GM12891 (cell line): ENCODE measurements at places on chromosomes 2 and 18.

- DNase-seq, result no peak
These were observed 11.6 kb upstream of the CASP10 start for GRCh38 chr2:201171259-201171814.

GRCh38 chr2:201358684-201359083 lies 1.5 kb upstream of the FLACC1 start:
- no peak for DNase-seq

DNA sequence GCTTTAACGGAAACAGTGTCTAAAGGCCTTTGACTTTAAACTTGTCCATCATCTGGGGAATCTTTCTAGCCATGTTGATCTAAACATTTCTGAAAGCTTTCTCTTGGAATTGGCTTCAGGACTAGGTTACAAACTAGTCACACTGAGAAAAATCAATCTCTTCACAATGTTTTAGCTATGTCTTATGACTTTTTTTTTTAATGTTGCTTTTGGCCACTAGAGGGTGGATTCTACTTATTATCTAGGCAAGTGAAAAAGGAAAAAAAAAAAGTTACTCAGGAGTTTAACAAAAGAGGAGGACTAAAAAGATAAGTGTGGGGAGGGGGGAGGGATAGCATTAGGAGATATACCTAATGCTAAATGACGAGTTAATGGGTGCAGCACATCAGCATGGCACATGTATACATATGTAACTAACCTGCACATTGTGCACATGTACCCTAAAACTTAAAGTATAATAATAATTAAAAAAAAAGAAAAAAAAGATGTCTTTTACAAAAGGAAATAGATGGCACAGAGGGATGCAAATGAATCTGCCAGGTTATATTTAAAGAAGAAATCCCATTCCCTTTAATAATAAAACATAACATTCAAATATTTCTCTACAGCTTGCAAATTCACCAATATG lies 160.4 kb upstream of the PID1 start:
- no peak for DNase-seq

DNA sequence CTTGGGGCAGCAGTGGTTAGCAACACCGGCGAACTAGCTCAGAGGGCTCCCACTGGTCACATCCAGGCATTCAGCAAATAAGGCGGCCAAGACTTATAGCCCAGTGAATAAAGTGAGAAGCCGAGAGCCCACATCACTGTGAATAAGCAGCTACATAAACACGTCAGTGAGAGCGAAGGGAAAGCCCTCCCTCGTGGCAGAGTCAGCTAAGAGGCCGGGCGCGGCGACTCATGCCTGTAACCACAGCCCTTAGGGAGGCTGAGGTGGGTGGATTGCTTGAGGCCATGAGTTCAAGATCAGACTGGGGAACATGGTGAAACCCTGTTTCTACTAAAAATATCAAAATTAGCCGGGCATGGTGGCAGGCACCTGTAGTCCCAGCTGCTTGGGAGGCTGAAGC lies 5.2 kb downstream of the D2HGDH start:
- no peak for DNase-seq

DNA sequence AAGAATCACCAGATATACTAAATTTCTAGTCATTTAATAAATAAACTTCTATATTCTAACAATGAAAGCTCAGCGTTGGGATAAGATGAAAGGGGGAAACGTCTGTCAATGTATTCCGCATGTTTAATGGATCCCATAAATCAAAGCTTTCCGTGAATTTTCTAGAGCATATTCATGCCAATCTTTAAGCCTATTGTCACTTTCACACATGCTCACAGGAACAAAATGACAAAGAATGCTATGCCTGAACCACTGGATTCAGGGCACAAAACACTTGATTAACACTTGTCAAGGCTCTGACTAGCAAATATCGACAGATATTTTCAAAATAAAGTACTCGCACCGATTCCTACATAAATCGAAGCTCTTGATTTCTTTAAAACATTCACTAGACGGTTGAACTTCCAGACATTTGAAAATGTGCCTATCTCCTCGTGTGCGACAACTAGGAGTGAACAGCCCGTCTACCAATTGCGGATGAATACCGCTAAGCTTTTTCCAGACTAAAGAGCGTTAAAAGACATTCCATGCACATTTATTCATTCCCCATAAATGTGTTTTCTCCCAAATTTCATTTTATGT lies 1.8 kb downstream of the TLK1 start:
- DNase-seq, result no peak

- DNase-seq, result no peak
These were observed 91.4 kb upstream of the BCL2L11 start for GRCh38 chr2:111029181-111029927.

DNA sequence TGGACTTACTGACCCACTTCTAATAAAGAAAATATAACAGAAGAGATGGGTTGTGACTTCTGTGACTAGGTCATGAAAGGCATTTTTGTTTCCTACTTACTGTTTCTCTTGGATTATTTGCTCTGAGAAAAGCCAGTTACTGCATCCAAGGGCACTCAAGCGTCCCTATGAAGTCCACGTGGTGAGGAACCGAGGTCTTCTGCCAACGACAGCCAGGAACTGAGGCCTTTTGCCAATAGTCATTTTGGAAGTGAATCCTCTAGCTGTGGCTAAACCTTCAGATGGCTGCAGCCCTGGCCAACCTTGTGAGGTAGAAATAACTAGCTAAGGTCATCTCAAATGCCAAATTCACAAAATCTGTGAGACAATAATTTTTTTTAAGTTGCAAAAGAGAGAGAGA lies 449.8 kb upstream of the RGPD4 start:
- no peak for DNase-seq

GRCh38 chr2:45859682-45860081 lies 208.2 kb downstream of the PRKCE start:
- DNase-seq, result no peak

DNA sequence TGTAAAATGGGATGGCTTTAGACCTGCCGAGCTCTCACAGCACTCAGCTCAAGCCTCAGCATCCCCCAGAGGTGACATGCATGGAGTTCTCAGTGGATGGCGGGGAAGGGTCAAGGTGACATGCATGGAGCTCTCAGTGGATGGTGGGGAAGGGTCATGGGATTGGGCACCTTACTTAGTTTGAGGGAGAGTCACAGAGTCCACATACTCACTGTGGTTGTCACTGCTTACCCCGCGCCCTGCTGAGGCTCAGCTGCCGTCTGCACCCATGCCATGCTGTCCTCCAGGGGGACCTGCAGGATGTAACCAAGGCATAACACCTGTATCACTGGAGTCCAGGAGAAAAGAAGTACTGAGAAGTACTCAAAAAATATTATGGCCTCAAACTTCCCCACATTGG lies 112.2 kb upstream of the TPO start:
- no peak for DNase-seq

DNA sequence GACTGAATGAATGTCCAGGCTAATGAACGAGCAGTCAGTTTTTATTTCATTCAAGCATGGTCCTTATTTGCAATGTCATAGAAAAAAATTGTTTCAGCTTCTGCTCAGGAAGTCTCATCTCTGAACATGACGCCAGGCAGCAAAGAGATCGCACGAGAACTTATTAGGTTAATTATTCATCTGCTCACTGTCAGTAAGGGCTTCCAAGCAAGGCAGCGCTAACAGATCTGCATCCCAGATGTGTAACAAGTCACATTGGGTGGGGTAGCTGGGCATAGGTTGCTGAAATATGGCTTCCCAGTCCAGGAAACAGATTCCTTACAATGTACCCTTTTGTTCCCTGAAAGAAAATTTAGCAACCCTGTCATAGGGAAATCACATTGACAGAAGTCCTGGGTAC lies 63.5 kb downstream of the ANKRD44 start:
- no peak for DNase-seq

DNA sequence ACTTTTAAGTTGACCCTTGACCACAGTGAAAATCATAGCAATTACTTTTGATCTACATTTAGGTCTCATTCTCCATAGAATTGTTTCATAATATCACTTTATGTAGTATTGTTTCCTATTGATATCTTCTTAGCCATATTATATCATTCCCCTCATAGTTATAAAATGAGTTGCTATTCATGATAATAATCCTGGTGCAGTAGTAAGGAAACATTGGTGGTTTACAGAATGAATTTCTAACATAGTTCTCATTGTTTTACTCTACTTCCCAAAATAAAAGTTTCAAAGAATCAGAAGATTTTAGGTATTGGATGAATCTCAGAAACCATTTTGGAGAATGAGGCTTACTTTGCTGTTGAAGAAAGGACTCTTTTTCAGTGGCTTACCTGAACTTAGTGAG lies 246.0 kb downstream of the PARD3B start:
- DNase-seq, result no peak

GRCh38 chr2:7693246-7694075 lies 776.2 kb downstream of the RNF144A start:
- no peak for DNase-seq

DNA sequence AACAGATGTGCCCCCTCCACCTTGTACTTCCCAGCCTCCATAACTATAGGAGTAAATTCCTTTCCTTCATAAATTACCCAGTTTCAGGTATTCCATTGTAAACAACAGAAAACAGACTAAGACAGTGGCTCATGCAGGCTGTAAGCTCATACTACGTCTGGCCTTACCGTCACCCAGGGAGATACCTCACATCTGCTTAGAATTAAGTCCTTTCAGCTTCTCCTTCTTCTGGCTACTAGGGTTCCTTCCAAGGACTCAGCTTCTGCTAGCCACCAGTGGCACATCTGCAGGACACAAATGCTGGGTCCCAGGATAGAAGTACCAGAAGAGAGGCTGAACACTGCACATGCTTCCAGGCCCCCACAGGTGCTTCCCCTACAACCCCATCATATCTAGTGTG lies 22.4 kb upstream of the FEZ2 start:
- no peak for DNase-seq

GRCh38 chr2:135255208-135255607 lies 203.1 kb downstream of the RAB3GAP1 start:
- DNase-seq, result no peak
